SK-N-SH treated with all-trans-retinoic acid at 6 μM for 48 hours (cell line): ENCODE measurements at places on chromosomes 3 and 15.
A peak's percentile ranks its signal among the peaks of the same experiment; 100 is the strongest.

DNA sequence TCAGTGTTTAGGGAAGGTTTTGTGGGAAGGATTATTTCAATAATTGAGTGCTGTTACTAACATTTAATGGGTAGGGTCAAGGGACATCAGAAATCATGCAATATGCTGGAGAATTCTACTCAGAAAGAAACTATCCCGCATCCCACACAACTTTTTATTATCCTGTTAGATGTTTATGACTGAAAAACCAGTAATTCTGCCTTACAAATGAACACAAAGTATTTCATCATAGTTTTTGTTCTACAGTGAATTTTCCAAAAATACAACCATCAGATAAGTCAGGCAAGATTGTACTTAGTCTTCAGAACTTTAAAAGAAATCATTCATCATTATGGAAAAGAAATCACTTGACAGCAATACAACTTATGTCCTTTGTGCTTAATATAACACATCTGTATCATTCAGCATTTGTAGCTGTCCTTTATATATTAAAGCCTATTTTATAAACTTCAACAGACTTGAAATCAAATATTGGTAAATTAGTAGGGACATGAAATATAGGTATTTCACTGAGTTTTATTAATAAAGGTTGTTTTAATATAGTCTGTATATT is 61.9 kb downstream of the TRPM7 start:
- no peak for ATAC-seq

DNA sequence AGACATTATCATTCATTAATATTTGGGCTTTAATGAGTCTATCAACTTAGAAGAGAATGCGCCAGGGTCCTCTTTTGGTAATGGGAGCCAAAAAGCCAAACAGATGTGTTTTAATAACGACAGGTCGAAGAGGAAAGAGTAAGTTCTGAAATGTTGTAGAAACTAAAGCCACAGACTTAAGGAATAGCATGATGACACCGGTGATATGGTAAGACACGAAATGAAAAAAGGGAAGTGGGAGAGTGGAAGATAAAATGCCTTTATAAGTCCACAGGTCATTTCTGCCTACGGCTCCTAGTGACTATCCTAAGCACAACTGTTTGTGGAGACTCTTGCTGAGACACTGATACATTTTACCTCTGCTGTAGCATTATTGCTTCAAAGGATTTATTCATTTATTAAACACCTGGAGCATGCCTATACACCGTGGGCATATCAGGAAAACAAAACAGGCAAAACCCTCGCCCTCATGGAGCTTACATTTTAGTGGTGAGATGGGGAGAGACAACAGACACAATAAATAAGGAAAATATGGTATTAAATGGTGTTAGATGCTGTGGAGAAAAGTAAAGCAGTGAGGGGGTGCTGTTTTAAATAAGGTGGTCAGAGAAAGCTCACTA is 11.7 kb upstream of the CD47 start:
- no peak for ATAC-seq

DNA sequence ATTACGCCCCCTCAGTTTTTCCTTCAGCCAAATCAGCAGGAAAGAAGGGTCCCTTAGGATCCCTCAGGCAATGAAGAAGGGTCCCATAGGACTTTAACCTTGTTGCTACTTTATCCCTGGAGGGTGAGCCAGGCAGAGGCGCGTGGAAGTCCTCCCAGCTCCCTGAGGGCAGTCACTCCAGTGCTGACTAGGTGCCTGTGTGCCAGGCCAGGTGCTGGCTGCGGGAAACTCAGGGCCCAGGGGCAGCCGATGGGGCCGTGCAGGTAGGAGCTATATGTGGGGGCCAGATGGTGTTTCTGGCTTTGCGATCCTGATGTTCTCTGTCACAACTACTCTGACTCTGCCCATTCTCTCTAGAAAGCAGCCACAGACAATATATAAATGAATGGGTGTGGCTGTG is 42.8 kb upstream of the IQSEC1 start:
- no peak for ATAC-seq

DNA sequence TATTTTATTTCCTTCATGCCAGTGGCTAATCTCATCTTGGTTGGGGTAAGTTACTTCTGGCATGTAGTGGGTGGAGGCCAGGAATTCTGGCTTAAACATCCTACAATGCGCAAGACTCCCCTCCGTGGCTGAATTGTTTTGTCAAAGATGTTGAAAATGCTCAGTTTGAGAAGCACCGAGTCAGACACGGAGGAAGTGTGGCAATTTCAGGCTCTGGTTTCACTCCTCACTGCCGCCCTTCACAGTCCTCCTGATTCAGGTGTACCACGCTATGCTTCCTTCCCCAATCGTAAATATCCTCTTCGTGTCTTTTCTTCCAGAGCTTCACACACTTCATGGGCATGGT is 150.7 kb downstream of the OPA1 start:
- no peak for ATAC-seq

DNA sequence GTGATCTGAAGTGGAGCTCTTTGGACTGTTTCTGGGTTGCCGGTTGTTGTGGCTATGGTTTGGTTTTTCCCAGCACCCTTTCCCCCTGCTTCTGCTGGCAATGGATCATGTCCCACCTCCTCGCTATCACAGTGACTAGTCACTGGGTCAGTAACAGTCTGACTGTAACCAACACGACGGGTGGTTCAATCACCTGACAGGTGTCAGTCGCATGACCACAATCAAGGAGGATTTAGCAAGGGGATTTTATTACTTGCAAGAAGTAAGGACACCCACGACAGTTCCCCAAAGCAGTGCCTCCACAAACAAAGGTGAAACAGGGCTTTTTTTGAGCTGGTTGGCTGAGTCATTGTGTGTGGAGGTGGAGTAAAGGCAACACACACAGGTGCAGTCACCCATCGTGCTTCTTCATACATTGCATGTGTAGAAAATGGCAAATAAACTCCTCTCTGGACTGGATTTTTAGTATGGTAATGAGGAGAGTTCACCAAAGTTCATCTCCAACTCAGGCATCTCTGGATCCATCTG is 58.8 kb upstream of the FAM3D start:
- no peak for ATAC-seq

DNA sequence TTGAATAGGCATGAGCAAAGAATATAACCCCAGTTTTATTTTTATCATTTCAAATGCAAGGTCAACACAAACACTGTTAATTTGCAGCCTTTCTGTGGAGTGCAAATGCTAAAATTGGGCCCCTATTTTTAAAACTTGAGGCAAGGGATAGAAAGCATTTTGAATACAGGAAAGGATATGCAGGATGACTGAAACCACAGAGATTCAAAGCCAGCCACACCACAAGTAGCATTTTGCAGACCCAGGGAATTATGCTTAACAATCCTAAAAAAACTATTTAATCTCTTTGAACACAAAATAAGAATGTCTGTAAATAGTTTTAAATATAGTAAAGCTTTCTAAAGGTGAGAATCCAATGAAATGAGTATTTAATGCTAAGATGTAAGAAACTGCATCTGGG is 62.9 kb upstream of the TRPC1 start:
- ATAC-seq, result no peak

DNA sequence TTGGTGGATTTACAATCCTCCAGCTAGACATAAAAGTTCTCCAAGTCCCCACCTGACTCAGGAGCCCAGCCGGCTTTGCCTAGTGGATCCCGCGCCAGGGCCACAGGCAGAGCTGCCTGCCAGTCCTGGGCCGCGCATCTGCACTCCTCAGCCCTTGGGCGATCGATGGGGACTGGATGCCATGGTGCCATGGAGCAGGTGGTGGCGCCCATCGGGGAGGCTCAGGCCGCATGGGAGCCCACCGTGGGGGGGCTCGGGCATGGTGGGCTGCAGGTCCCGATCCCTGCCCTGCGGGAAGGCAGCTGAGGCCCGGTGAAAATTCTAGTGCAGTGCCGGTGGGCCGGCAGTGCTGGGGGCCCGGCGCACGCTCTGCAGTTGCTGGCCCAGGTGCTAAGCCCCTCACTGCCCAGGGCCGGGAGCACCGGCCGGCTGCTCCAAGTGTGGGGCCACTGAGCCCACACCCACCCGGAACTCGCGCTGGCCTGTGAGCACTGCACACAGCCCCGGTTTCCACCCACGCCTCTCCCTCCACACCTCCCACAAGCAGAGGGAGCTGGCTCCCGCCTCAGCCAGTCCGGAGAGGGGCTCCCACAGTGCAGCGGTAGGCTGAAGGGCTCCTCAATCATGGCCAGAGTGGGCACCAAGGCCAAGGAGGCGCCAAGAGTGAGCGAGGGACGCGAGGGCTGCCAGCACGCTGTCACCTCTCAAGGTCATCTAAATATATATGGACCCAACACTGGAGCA is 38.8 kb upstream of the IGSF11 start:
- ATAC-seq, result no peak

GRCh38 chr3:63132461-63133250 is 145.5 kb upstream of the SYNPR start:
- no peak; the same call in 2 of the 3 replicates for ATAC-seq

DNA sequence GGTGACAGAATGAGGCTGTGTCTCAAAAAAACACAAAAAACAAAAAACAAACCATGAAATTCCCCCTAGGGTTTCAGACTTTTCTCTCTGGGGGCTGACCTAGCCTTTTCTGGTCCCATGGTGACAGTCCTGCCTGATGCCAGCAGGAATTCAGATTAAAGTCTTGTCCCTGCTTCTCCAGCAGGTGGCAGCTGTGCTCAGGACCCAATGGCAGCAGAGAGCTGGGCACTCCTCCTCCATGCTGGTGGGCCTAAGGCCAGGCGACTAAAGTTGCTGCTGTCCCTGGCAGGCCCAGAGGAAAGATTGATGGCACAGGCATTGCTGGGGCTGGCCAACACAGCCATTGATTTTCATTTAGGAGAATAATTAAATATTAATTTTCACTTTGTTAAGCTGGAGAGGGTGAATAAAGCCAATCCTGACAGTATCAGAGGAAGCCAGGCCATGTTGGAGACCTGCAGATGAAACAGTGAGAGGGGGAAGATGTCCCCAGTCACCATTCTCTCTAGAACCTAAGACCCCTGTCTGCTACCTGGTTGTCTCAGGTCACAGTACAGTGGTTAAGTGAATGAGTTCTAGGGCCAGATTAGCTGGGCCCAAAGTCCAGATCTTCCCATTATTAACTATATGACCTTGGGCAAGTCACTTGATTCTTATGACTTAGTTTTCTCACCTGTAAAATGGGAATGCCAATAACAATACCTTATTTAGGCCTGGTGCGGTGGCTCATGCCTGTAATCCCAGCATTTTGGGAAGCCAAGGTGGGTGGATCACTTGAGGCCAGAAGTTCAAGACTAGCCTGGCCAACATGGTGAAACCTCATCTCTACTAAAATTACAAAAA is 7.1 kb downstream of the CELF6 start:
- peak; percentile 98 for ATAC-seq

DNA sequence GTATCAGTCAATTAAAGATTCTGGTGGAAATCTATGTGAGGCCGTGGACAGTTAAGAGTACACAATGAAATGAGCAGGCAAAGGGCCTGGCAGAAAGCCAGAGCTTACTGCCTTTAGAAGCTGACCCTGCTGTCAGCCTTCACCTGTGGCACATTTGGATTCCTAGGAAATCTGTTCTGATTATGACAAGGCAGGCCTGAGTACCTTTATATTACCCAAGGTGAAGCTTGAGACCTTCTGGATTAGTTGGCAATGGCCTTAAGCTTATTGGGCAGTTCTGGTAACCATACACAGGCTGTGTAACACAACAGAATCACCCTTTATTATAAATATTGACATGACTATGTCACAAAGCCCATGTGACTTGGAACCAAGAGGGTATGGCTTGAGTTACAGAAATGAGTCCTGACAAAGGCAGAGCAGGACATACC is 43.2 kb downstream of the NBEAL2 start:
- peak; percentile 40; the same call in 2 of the 3 replicates for ATAC-seq

DNA sequence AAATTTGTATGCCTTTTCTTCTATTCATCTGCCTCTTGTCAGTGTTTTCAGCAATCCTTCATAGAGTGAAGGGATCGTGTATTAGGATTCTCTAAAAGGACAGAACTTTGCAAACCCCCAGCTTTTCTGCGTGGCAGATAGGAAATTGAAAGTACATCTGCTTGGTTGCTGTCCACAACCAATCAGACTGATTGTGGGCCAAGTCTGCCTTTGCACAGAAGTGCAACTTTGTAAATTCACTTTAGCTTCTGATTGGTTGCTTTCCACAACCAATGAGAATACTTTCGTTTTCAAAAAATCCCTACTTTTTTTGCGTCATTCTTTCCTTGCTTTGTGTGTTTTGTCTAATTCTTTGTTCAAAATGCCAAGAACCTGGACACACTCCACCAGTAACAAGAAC is 847.4 kb downstream of the FHIT start:
- no peak for ATAC-seq

DNA sequence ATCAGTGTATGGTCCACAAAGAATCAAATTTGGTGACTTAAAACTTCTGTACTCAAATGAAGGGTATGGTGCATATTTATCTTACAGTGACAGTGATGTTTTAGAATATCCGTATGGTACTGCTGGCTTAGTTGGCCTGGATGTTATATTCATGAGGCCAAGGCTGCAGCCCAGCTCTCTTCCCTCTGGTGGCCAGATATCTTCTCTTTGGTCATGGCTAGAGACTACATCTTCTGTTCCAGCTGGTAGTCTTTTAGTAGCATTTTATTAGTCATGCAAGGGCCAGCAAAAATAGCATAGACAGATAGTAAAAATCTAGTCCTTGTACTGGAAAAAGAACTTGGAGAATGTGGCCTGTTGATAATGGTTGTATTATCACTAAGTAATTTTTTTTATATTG is 124.0 kb upstream of the ROPN1 start:
- no peak for ATAC-seq

DNA sequence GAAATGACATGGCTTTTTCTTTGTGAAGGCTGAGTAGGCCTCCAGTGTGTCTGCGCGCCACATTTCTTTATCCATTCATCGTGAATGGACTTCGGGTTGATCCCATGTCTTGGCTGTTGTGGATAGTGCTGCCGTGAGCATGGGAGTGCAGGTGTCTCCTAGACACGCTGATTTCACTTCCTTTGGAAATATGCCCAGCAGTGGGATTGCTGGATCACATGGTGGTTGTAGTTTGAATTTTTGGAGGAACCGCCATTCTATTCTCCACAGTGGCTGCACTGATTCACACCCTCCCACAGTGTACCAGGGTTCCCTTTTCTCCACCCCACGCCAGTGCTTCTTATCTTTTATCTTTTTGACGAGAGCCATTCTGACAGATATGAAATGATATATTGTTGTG is 171.7 kb downstream of the NSMCE3 start:
- ATAC-seq, result no peak

DNA sequence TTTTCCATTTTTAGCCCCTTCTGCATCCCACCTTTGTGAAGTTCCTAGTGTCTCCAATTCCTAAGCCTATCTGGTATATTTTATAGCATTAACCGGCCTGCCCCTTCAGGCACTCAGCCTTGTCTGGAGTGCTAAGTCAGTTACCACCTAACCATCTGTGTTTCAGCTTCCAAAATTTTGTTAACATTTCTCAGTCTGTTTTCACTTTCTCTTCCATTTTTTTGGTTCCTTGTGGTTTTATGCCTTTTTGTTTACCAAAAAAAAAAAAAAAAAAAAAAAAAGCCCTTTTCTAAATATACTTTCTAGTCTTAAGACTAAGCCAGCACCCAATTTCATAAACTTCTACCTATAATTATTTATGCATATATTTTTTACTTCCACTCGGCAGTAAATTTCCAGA is 92.4 kb downstream of the CSNK1G1 start:
- no peak for ATAC-seq

DNA sequence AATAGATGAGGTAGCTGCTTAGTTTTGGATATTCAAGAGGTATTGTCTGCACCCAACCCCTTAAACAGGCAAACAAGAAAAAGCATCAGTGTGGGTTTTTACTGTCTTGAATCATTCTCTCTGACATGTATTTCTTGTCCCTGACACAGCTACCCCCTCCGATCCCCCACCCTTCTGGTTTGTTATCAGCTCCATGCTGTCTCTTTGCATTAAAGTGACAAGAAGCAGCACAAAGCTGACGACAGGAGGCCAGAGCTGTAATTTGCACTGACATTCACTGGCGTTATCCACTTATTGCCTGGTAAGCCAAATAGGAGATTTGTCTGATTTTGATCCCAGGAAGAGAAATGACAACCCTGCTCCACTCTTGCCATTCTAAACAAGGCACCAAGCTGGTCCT is 83.3 kb upstream of the SNRK start:
- peak; percentile 81 for ATAC-seq
